ENCODE measurements at places on chromosomes 2 and 18.

GRCh38 chr18:36012891-36013290 is 40.4 kb downstream of the RMP24 start:
- no peak for DNase-seq

- no peak for DNase-seq
Measured at GRCh38 chr2:218959761-218960308, 369 bp downstream of the CDK5R2 start.

GRCh38 chr18:59900222-59901128 is 679 bp downstream of the PMAIP1 start:
- peak; percentile 55 for DNase-seq

DNA sequence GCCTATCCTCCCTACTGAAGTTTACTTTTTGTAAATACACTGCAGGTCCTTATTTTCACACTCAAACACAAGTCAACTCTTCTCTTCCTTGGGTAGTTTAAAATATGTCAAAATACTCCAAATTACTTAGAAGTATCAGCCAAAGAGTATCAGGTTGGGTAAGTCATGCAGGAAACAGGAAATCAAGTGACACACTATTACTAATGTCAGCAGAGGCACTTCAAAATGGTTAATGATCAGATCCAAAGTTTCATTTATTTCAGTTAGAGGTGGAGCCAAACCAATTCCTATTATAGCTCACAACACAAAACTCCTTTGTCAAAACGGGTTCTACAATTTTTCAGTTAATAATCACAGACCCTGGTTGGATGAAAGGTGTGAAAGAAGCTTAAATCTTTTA is 54.2 kb downstream of the DLGAP1 start:
- DNase-seq, result no peak

DNA sequence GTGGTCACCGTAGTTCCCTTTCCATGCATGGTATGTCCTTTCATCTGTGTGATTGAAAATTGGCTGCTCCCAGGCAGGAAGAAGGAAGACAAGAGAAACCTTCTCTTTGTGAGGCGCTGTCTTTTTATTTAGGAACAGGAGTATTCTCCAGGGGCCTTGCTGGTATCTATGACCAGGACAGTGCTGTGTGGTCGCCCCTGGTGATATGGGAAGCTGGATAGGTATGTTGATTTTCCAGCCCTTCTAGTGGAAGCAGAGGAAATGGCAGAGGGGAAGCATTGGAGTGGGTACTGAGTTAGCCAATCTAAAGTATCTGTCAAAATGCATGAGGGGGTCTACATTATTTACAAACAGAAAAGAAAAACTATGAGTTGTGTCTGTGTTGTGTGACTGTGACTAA is 226.6 kb downstream of the MTX2 start:
- DNase-seq, result no peak

- no peak for DNase-seq
Measured at GRCh38 chr18:463827-464541, 36.5 kb downstream of the COLEC12 start.
